ENCODE measurements at places on chromosomes 4 and X.

DNA sequence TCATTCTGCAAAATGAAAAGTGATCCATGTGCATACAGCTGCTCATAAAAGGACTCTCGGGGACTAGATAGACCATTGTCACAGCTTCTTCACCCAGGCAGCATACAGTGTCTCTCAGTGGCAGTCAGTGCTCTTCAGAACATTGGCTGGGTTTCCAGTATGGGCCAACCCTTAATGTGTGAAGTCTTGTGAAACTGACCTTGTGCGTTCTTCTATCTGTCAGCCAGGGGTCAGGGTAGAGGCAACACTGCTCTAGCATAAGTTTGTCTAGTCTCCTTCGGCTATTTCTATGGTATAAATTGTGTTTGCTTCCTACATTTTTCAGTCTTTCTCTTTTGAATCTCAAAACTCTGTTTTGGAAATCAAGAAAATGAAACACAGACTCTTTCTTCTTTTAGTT, 37.0 kb upstream of the SMIM31 start:
- no peak for DNase-seq

GRCh38 chr4:30838331-30838730, 118.2 kb downstream of the PCDH7 start:
- DNase-seq = no peak

GRCh38 chr4:13322681-13323101, 161.4 kb downstream of the RAB28 start:
- peak; percentile 97 for DNase-seq

DNA sequence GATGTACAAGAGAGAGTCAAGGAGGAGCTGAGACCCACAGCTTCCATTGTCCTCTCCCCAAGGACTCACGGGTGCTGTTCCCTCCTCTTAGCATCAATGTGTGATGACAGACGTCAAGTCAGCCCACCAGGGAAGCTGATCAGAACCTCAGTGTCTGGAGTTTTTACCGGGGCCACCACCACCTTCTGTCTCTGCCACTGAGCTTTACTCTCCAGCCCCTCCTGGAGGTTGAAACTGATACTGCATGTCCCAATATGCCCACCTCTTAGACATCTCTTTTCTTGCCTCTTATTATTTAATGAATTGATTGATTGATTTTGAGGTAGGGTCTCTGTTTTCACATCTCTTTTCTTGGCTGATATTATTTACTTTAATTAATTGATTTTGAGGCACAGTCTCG, 10.3 kb upstream of the AKAP17A start:
- peak; percentile 68 for DNase-seq

- peak; percentile 65 for DNase-seq
Observed at GRCh38 chrX:49840679-49841078, 11.6 kb downstream of the PAGE4 start.

- DNase-seq = no peak
Observed at GRCh38 chrX:109281483-109282275, 200.2 kb downstream of the GUCY2F start.

- peak; percentile 89 for DNase-seq
Observed at GRCh38 chr4:173522160-173522950, 7.7 kb downstream of the HAND2 start.
